ENCODE measurements at places on chromosomes 7 and 10.
A peak's percentile ranks its signal among the peaks of the same experiment; 100 is the strongest.

DNA sequence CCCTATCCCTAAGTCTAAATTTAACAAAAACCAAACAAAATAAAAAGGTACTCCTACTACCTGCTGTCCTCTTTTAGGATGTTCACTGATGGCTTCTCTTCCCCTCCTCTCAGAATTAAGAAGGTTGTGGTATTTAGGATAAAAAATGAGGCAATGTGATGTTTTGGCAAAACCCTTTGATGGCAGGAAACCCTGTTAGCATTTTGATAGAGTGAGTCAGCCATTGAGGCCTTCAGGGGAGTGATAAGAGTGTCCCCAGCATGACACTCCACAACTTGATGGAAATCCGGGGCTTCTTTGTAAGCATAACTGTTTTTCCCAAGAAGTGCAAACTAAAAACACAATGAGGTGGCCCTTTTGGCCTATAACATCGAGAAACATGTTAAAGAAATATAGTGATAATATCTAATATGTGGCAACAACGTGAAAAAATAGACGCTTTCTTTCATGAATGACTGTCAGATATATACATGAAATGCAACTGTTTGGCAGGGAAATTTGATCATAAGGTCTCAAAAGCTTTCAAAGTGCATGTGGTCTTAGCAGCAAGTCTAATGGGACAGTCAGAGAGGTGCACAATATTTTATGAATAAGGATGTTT is 55.0 kb downstream of the PRTFDC1 start:
- no peak for DNase-seq

- no peak for DNase-seq
These were observed 710.1 kb upstream of the KCND2 start for GRCh38 chr7:119562839-119563238.

DNA sequence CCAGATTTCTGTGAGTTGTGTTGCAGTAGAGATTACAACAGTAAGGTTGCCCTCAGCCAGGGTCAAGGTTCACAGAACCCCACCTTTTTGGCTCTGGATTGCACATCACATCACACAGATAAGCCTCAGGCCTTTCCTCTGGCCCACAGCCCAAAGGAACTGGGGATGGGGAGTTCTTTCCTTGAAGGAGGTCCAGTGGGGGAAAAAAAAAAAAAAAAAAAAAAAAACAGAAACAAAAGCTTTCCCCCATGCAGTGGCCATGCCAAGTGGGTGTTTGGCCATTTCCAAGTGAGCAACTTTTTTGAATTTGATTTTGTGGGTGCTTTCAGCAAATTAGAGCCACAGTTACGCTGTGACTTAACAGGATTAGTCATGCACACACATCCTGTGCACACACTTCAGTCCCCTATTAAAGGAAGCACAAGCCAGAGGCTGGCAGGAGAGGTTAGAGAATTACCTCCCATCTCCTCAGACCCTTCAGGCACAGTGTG is 79.3 kb upstream of the NANOS1 start:
- DNase-seq = no peak

DNA sequence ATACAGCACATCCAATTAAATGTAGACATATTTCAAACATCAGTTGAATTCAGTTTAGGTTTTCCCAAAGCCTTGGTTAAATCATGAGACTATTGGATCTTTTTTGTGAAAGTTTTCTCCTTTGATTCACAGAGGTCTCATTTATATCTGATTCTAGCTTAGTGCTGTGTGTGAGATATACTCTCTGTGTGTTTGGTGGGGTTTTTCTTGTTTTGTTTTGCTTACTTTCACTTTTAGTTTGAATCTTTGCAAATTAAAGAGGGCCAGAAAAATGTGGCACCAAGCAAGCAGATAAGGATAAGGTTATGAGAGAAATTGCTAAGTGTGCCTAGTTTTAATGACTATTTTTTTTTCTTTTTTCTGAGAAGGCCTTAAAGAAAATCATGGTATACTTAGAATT is 12.6 kb upstream of the OR6B1 start:
- no peak for DNase-seq

DNA sequence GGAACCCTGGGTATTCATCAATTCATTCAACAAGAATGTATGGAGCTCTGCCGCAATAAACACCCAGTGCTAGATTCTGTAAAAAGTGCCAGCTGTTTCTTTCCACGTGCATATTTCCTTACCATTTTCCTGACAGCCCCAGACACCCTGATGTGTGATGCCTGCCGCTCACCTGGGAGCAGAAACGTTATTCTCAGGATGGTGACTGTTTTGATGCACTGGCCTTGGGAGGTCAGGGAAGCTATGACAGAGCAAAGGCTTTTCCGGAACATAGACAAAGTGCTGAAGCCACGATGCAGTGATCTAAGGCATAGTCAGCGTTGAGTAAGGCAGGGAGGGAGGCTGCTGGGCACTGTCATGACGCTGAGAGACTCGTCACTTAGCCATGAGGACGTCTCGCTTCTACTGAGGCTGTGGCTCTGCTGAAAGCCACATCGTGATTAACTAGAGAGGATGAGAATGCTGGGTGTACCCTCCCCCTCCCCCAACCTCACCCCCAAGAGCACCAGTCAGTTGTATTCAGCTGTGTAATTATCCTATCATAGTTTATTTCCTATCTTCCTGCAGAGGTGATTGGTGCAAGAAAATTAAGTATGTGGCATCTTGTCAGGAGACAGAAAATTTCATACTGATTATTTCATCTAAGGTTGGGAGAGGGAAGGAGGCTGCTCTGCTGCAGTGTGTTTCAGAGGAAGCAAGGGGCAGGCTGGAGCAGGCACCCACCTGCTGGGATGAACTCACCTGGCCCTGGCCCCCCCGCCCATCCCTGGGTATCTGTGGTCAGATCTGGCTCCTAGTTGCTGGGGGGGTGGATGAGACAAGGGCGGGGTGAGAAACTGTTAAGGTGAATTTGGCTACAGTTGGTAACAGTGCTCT is 48.8 kb upstream of the SMNDC1 start:
- DNase-seq = no peak

GRCh38 chr7:28956608-28957063 is 1.5 kb downstream of the TRIL start:
- peak; percentile 76 for DNase-seq

GRCh38 chr10:131430716-131431412 is 119.3 kb upstream of the TCERG1L start:
- DNase-seq = peak; percentile 54

GRCh38 chr10:12766223-12766622 is 235.3 kb downstream of the CCDC3 start:
- DNase-seq = no peak

DNA sequence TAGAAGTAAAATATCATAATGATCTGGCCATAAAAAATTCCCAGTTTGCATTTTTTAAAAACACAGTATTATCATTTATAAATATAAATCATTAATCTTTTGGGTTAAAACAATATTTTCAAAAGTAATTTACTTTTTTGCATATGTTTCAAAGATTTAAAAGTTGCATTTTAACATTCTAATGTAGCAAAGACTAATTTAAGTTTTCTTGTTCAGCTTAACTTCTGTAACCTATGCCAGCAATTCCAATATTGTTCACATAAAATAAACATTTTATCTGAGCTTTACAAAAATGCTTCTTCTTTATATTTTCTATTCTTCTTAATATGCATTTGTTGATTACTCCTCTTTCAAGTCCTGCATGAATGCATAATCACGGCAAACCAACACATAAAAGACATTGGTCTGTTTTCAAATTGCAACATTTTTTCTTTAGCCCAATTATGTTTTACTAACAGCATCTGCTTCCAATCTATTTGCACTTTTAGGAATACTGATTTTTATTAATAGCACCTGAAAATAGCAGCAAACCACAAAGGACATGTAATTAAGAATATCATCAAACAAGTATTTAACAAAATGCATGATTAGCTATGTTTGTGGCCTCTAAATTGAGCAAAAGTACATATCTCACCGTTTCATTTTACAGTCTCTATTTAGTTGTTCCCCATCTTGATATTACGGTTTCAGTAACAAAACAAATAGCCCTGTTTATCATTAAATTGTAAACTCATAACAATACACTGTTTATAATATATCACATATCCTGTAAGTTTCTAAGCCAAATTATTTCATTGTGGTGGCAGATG is 286.9 kb upstream of the NFE2L3 start:
- DNase-seq = peak; percentile 53

- DNase-seq = no peak
These were observed 12.4 kb upstream of the HPS1 start for GRCh38 chr10:98458809-98459784.

- no peak for DNase-seq
These were observed 171.0 kb upstream of the SEMA3E start for GRCh38 chr7:83819911-83820310.

DNA sequence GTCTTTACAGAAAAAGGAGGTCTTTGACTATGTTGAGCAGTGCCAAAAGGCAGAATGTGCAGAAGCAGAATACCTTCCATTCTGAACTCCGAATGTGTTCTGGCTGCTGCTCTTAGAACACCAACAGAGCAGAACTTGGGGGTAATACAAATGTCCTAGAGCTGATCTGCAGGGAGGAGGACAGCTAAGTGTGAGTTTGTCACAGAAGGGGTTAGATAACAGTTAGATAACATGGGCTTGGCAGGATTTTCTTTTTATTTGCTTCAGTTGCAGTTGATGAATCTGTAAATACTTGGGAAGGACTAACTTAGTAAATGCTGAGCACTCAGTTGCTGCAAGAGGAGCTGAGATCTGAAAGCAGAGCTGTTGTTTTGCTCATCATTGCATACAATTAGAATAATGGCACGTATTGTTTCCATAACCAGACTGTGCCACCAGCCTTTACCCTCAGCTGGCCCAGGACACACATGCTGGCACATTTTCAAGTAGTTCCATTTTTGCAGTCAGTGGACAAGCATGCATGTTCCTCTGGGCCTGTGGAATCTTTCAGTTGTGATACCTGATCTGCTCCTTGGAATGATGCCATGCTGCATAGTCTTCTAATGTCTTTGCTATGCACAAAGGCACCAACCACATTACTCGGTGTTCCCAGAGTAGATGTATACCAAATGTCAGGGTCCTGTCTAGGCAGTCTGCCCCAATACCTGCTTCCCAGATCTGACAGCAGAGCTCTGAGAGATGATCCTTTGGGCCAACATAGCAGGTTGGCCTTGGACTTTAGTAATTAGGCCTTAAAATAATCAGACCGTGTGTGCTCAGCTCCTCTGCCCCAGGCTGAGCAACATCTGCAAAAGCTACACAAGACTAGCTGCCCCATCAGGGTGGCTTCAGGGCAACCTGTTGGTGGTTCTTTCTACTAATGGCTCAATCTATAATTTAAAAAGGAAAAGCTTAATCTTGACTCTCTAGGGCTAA is 55.7 kb downstream of the GSDME start:
- peak; percentile 96 for DNase-seq

DNA sequence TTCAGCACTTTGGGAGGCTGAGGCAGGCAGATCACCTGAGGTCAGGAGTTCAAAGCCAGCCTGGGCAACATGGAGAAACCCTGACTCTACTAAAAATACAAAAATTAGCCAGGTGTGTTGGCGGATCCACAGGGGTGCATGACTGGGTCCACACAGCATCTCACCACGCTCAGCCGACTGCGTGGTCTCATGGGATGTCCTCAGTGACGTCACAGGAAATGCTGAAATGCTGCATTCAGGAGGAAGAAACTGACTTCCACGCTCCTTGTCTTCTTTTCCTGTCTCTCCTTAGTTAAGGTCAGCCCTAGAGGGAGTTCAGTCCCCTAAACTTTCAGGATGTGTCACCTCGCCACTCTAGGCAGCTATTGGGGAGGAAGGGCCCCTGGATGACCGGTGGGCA is 42.9 kb downstream of the XRCC2 start:
- DNase-seq = no peak

GRCh38 chr7:12389089-12389700 is 14.5 kb downstream of the VWDE start:
- DNase-seq = peak; percentile 69

DNA sequence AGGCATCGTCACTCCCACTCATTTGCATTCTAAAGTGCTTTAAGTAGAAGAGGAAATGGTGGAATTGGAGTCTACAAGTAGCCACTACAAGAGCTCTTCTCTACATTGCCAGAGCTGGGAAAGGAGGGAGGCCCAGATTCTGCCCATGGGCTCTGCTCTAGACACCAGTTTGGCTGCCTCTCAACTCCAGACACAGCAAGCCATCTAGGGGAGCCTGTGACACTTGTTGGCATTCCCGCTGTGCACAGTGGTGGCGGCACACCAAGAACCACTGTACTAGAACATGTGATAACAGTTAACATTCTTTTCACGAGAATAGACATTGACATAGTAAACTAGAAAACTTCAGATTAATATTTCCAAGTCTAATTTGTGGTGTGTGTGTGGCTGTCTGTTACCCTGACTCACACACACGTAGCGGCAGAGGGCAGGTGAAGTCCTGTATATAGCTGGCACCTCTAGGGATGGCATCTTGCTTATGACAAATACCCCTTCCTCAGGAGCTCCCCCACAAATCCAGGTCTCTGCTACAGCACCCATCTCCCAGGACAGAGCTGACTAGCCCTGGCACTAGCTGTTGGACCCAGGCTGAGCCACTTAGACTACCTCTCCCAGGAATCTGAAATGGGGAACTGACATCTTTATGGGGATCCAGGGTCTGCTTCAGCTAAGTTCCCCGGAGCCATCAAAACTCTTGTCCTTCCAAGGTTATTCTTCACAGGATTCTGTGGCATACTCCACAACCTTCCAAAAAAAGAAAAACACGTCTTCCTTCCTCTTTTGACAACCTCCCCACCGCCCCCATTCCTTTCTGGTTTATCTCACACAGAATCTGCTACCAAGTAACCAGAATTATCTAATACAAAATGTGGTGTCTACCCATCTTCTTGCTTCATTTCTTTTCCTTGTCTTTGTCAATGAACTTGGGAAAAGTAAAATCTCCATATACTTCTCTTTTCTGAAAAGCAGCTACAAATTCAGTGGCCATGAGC is 54.7 kb upstream of the MRLN start:
- no peak for DNase-seq

- peak; percentile 10 for DNase-seq
These were observed 17.3 kb upstream of the ADARB2 start for GRCh38 chr10:1754506-1755153.

GRCh38 chr10:50395271-50395670 is 144.0 kb upstream of the ASAH2 start:
- DNase-seq = no peak
